NCI-H187 (cell line): ENCODE measurements at places on chromosomes 16 and 17.

DNA sequence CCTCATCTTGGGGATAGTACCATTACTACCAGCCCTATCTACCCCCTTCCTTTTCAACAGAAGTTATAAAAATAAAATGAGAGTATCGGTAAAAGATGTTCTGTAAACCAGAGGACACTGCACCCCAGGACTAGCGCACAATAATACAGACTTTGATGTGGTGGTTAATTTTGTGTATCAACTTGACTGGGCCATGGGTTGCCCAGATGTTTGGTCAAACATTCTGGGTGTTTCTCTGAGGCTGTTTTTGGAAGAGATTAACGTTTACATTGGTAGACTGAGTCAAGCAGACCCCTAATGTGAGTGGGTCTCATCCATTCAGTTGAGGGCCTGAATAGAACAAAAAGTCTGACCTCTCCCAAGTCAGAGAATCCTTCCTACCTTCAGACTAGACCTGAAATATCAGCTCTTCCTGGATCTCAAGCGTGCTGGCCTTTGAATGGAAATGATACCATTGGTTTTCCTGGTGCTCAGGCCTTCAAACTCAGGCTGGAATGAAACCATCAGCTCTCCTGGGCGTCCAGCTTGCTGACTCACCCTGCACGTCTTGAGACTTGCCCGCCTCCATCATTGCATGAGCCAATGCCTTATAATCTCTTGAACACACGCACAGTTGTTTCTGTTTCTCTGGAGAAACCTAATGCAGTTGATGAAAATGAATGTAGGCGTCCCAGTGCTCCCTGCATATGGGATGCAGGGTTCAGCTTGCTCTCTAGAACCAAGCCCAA lies 10.1 kb downstream of the MRM1 start:
- DNase-seq: no peak

- DNase-seq: no peak
These were observed at the start of gene KCTD11 for GRCh38 chr17:7351665-7352502. TSS of gene KCTD11 (plus strand) at chr17:7352162.

DNA sequence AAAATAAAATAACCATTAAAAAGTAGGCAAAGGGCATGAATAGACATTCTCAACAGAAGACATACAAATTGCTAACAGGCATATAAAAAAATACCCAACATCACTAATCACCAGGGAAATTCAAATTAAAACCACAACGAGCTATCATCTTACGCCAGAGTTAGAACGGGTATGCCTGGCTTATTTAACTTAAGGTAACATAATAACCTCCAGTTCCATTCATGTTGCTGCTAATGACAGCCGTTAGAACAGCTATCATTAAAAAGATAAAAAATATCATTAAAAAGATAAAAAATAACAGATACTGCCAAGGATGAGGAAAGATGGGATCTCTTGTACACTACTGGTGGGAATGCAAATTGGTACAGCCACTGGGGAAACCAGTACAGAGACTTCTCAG lies 89.3 kb downstream of the GAS7 start:
- no peak for DNase-seq

GRCh38 chr16:86502856-86503748 lies 7.2 kb upstream of the FOXF1 start:
- DNase-seq: no peak

GRCh38 chr17:74527081-74527480 lies 4.2 kb downstream of the CD300LB start:
- no peak for DNase-seq

GRCh38 chr17:75878174-75878998 lies at the start of gene TRIM47:
TSS of gene TRIM47 (minus strand) at chr17:75878581. CDS start at chr17:75878548, 33 bp downstream.
- no peak for DNase-seq

DNA sequence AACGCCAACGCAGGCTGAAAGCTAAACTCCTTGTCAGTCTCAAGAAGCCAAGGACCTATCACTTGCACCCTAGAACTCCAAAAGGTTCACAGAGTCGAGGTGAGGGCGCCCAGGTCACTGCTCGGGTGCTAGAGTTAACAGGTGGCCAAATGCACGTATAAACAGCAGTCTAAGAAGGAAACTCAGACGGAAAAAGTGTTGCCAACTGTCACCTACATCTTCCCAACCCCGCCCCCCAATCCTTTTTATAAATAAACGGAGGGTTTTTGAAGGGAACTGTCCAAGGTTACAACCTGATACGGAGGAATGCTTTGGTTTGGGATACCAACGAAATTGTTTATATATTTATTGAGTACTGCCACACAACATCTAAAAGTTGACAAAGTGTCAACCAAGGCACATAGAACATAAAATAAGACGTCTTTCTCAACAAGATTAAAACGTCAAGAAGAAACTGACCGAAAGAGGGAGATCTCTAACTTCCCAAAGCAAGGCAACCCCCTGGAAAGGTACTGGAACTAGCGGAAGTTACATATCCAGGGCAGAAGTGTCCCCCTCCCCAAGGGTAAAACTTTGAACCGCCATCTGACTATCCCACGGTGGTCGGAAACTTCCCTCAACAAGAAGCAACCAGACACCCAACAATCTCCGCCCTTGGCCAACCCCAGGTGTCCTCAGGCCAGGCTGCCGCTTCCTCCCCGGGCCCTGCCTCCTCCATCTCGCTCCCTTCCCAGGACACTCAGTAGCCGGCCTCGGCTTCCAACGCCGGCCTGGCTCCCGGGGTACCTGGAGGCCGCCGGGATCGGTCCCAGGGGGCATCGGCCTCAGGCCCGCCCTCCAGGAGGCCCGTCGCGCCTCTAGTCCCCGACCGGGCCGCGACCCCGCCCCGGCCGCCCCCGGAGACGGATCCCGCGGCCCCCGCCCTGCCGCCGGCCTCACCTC lies 982 bp downstream of the SPAG9 start:
- peak; percentile 6 for DNase-seq

DNA sequence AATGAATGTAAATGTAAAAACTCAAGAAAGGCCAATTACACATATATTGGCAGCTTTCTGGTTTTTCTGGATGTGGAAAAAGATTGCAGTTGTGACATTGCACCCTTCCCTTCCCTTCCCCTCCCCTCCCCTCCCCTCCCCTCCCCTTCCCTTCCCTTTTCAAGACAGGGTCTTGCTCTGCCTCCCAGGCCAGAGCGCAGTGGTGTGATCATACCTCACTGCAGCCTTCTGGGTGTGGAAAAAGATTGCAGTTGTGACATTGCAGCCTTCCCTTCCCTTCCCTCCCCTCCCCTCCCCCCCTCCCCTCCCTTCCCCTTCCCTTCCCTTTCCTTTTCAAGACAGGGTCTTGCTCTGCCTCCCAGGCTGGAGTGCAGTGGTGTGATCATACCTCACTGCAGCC lies 41.7 kb downstream of the PIK3R5 start:
- no peak for DNase-seq

DNA sequence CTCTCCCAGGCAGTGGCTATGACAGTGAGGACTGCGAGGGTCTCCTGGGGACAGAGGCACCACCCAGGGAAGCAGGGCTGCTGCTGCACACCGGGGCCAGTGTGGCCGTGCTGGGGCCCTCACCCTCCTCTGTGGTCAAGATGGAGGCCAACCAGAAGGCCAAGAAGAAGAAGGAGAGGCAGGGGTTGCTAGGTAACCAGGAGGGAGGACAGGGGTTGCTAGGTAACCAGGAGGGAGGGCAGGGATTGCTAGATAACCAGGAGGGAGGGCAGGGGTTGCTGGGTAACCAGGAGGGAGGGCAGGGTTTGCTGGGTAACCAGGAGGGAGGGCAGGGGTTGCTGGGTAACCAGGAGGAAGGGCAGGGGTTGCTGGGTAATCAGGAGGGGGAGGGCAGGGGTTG lies 55.2 kb downstream of the ACTG1 start:
- DNase-seq: no peak

- DNase-seq: no peak
These were observed 1.1 kb downstream of the KSR1 start for GRCh38 chr17:27457360-27457715.

DNA sequence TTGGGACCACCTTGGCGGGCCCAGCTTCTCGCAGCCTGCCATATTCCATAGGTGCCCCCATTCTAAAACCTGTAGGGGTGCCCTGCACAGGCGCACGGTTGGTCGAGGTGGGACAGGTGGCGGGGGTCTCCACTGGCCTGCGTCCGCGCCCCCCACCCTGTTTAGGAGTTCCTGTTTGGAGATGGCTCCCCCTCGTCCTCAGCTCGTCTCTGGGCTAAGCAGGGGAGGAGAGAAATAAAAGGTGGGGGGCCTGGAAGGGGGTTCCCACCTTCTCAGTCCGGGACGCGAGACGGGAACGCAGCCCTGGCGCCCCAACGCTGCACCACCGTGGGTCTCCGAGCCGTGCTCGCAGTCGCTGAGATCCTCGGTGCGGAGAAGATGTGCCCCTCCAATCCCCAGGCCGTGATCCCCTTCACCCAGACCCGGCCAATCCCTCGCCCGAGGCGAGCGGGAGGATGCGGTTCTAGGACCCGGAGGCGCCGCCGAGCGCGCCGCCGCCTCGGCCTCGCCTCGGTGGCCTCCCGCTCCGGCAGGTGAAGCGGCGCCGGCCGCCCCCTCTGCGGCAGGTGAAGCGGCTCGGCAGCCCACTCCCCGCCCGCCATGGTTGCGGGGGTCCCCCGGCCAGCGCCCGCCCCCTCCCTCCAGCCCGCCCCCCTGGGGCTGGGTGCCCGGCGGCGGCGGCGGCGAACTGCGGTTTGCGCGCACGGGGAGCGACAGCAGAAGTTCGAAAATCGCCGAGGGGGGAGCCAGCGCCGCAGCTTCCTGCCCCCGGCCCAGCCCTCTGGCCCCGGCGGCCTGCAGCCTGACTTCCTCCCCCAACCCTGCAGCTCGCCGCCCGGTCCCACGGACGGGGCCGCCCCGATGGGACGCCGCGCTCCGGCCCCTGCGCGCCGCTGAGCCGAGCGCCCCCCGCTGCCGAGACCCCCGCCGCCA lies at the start of gene FMNL1:
Gene FMNL1, plus strand, starts transcription at position 805 of the 933 bp plus-strand sequence. CDS start 240 bp downstream, outside the sequence.
- DNase-seq: no peak

GRCh38 chr17:3911271-3912053 lies 4.8 kb downstream of the P2RX1 start:
- DNase-seq: no peak

DNA sequence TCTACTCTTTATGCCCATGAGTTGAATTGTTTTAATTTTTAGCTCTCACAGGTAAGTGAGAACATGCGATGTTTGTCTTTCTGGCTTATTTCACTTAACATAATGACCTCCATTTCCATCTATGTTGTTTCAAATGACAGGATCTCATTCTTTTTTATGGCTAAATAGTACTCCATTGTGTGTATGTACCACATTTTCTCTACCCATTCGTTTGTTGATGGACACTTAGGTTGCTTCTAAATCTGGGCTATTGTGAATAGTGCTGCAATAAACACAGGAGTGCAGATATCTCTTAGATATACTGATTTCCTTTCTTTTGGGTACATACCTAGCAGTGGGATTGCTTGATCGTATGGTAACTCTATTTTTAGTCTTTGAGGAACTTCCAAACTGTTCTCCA lies 19.3 kb upstream of the CA4 start:
- DNase-seq: no peak

DNA sequence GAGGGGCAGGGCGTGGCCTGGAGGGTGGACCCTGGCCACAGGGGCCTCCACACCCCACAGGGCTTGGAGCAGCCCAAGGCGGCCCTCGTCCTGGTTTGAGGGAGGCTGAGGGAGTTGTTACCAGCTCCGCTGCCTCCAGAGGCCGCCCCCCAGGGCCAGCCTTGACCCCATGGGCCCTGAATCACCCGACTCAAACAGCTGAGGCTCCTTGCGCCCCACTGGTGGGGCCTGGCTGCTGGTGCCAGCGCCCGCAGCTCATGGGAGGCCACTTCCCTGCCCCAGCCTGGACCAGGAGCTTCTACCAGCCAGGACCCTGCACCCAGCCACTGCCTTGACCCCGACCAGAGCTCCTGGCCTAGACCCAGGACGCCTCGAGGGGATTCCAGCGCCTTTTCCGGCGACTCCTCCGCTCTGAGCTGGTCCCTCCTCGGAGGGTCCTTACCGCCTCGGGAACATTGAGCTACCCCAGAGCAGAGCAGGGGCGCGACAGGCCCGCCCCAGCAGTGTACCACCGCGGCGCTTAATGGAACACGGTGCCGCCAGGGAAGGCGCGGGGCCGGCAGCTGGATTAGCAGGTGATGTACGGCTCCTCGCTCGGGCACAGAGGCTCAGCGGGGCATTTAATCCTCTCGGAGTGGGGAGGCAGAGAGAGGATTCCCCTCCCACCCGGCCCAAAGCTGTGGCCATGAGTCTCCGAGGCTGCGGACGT lies 37.2 kb downstream of the GSE1 start:
- DNase-seq: no peak

DNA sequence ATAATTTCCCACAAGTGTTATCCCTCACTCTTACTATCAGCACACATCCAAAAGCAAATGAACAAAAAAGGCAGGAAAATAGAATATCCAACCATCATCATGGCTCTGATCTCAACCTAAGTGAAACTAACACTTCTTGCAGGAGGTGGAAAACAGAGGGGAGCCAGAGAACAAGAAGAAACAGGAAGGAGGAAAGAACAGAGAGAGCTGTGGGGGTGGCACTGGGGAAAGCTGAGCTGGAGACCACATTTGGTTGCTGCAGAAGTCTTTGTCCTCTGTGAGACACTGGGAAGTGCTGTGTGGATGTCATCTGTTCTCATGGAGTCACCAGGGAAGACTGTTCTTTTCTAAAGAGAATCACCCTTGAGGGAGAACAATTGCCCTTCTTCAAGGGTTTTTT lies 34.7 kb downstream of the GRB7 start:
- no peak for DNase-seq

GRCh38 chr17:29107933-29108822 lies 65.2 kb downstream of the PIPOX start:
- no peak for DNase-seq

- no peak for DNase-seq
These were observed 20.8 kb upstream of the MYO15B start for GRCh38 chr17:75566834-75567233.

GRCh38 chr16:9091867-9092281 lies 430 bp downstream of the HAPSTR1 start:
- no peak for DNase-seq

DNA sequence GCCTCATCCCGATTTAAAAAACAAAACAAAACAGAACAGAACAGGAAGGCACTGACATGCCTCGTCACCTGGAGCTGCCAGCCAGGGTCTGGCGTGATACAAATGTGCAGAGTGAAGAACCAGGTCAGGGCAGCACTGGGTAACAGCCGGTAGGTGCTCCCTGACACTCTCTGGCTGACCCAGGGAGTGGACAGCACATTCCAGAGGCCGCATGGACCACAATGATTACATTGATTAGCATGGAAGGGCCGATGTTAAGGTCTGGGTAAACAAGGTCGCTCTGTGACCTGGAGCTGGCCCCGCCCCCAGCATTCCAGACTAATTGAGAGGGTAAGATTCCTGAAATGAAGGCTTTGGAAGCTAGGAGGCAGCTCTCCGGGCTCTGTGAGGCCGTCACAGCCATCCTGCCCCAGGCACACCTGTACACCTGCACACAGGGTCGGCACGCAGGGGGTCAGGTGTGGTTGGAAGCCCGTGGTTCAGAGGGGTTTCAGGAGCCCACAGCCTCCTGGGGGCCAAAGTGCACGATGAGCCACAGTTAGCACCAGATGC lies 21.4 kb downstream of the PIEZO1 start:
- DNase-seq: no peak

GRCh38 chr16:55917373-55918160 lies 42.4 kb upstream of the CES5A start:
- no peak for DNase-seq

DNA sequence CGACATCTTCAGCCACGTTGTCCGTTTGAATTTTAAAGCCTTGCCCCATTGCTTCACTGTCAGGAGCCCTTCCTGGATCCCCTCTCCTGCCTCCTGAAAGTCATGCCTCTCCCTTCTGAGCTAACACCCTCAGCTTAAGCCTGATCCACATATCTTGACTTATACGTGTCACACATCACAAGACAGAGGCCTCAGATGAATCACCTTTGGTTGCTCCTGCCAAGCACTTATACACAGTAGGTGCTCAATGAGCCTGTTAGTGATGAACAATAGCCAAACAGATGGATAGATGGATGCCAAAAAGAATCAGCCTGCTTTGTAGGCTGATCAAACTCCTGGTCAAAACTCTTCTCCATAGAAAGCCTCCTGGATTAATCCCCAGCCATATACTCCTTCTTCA lies 31.8 kb downstream of the PITPNM3 start:
- no peak for DNase-seq
